ENCODE measurements at places on chromosomes 16 and 17.

DNA sequence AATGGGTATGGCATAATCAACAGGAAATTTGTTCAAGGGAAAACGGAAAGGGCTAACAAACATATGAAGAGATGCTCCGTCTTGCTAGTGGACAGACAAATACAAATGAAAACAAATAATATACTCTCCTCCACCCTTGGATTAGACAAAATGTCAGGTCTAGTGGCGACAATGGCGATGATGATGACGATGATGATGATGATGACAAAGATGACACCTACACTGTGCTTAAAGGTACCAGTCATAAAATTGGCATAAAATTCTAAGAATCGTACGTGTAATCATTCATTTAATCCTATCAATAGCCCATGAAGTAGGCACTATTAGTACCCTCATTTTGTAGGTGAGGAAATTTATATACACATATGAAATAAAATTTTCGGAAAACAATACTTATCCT is 174.6 kb downstream of the PMP22 start:
- no peak for DNase-seq

- no peak for DNase-seq
Measured at GRCh38 chr17:32870969-32871368, 6.0 kb downstream of the MYO1D start.

DNA sequence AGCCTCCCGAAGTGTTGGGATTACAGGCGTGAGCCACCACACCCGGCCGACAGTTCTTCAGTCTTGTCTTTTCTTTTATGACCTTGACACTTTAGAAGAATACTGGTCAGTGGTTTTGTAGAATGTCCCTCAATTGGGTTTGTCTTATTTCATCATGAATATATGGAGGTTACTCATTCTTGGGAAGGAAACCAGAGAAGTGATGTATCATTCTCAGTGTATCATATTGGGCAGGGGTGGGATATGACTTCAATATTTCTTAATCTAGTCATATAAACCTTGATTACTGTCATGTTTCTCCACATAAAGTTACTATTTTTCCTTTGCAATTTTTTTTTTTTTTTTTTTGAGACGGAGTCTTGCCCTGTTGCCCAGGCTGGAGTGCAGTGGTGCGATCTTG is 36.9 kb downstream of the SNTB2 start:
- no peak for DNase-seq

GRCh38 chr17:411421-412120 is 59.0 kb upstream of the RPH3AL start:
- no peak for DNase-seq

DNA sequence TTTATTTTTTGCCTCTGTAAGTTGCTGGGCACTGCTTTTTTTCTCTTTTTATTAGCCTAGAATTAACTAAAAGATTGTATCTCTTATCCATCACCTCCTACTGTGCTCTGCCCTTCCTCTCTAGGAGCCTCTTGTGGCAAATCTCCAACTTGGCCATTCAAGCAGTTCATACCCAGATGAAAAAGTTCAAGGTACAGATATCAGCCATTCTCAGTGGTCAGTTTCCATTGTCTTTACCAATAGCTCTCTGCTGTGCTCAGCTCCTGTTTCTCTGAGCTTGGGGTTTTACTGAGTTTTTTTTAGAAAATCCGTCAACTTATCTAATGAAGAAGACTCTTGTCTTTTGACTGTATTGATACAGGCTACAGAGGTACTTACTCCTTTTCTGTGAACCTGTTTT is 15.6 kb downstream of the MOSMO start:
- DNase-seq = no peak

- DNase-seq = no peak
Measured at GRCh38 chr16:11470676-11471415, 115.9 kb downstream of the LITAF start.

- DNase-seq = no peak
Measured at GRCh38 chr17:43784628-43785101, 4.4 kb downstream of the CFAP97D1 start.

DNA sequence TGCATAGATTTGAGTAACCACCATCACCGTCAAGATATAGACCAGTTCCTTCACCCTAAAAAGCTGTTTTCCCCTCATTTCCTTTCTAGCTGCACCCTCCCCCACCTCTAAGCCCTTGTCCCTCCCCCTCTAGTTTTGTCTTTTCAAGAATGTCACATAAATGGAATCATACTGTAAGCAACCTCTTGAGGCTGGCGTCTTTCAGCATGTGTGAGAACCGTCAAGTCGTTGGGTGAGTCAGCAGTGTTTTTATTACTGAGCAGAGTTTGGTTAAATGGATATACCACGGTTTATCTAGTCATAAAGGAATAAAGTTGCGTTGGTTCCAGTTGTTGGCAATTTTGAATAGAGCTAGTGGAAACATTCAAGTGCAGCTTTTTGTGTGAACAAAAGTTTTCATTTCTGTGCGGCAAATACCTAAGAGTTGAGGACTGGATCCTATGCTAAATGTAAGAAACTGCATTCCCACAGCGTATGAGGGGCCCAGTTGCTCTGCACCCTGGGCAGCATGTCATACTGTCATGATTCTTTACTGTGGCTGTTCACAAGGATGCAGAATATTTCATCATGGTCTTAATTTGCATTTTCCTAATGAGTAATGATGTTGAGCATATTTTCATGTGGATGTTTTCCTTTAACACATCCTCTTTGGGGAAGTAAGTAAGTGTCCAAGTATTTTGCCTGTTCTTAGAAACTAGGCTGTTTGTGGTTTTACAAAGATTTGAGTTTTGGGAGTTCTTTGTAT is 264.3 kb downstream of the CPPED1 start:
- DNase-seq = no peak

GRCh38 chr17:40995116-40995515 is 1.2 kb upstream of the KRTAP3-3 start:
- no peak for DNase-seq

DNA sequence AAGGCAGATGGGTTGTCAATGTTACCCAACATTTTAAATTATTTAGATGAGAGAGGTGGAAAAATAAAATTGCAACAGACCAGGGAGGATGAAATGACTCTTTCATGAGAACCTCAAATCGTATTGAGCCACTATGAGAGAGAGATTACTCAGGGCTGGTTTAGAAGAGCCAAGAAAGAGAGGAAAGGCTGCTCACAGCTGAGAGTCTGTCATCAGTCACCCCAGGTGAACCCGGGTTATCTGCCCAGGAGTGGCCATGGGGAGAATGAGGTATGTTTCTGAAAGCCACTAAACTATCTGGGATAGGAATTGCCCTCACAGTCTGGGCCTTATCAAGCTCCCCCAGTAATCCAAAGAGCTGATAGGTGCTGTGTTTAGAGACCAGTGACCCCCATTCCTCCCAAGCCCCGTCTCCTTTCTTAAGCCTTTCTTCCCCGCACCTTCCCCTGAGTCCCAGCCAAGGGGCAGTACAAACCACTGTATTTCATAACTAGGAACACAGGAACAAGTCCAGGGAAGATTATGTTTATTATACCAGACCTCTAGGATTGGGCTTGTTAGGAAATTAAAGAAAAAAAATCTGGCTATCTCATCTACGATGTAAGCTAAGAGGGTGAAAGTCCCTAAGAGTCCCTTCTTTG is 158.9 kb upstream of the NOL11 start:
- no peak for DNase-seq

DNA sequence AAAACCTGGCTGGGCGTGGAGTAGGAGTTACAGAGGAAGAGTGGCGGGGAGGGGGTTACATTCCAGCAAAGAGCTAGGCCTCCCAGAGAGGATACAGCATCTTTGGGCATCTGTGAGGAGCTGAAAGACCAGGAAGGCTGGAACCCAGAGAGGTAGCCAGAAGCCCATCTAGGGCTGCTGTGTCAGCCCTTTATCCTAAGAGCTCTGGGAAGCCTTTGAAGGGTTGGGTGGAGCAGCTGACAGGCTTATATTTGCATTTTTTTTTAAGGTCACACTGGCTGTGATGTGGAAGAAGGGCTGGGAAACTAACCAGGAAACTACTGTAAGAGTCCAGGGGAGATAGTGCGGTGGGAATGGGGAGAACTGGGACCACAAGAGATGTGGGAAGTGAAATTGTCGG is 6.8 kb upstream of the CNOT1 start:
- no peak for DNase-seq

DNA sequence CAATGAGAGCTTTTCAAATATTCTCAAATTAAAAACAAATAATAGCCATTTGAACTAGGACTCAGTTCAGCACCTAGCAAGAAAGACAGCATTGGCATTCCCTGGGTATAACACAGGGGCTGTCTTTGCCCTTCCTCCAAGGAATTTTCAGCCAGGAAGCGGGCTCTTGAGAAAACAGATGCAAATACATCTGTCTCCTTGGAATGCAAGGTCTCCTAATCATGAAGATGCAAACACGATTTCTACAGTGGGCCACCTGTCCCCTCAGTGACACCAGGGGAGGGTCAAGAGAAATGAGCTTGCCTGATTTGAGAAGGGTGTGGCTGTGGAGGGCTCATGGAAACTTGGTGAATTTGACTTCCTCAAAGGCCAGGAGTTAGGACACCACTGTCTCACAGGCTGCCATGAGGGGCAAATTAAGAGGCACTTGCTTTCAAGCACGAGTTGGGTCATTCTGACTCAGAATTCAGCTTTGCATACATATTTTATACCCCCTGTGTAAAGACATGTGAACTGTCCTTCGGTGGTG is 24.5 kb upstream of the SUPT4H1 start:
- DNase-seq = peak; percentile 33

DNA sequence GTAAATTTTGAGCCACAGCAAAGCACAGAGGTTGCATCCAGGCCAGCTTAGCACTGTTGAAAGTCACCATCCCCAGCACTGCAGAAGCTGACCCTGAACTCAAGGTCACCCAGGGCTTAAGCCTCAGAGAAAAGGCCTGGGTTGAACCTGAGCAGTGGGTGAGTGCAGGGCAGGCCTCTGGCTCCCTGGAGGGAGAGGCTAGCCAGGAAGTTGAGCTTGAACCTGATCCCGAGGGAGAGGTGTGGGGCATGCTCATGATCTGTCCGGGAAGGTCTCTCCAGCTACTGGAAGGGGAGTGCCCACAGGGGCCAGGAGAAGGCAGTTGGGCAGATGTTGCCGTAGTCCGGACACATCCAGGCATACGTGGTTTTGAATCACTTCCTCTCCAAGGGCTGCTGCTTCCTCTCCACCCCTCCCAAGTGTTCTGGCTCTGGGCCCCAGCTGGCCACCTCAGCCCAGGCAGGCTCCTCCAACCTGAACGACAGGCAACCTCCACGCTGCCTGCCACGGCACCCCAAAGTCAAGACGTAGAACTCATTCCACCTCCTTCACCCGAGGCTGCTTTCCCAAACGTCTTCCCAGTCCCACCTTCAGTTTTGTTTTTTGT is 18.4 kb downstream of the CARHSP1 start:
- peak; percentile 69 for DNase-seq

- DNase-seq = no peak
Measured at GRCh38 chr17:73938706-73939105, 264.8 kb upstream of the RPL38 start.

DNA sequence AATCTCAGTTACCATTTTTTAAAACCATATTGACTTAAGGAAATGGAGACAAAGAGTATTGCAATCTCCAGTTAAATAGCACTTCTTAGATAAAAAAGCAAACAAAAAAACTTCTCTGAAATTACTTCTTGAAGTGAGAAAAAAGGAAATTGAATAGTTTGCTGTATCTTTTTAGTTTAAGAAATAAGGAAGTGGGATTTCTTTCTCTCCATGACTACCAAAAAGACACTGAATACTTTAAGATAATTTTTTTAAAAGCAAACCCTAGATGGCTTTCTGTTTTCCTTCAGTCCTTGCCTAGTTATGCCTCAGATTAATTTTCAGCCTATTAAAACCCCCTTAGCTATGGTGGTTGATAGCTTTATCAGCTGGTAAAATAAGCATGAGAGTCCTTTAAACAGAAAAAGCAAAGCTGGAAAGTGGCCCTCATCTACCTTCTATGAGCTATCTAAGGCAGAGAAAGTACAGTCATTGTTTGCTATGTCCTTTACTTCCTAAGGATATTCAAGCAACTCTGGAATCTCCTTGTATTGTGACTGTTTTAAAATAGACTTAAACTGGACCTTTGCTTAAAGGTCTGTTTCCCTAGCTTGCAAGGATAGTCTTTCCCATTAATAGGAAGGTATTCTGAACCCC is 28.6 kb downstream of the TPPP3 start:
- DNase-seq = peak; percentile 51

GRCh38 chr17:2855063-2855600 is 58.9 kb downstream of the RAP1GAP2 start:
- DNase-seq = no peak

DNA sequence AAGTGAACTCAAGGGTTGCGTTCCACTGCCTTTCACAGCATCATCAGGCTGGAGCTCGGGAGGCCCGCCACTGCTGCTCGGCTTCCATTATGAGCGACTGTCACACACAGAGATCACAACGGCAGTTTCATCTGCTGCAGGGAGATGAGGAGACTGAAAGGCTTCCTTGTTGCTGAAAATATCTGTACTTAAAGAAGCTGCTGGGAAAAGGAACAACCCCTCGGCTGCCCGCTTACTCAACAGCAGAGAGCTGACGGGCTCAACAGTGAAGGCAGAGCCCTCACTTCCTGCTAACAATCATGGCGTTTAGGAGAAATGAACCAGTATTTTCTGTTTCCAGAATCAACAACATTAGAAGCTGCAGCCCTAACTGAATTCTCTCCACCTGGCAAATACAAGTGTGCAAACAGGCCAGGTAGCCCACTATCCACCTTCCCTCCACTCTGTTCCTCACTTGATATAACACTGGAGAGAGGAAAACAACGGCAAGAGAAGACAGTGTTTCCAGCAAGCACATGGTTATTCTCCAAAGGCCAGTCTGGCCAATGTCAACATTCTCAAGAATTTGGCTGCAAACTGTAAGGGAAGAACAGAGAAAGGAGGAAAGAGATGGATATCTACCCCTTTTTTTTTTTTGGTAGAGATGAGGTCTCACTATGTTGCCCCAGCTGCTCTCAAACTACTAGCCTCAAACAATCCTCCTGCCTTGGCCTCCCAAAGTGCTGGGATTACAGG is 33.7 kb downstream of the MBTPS1 start:
- no peak for DNase-seq

DNA sequence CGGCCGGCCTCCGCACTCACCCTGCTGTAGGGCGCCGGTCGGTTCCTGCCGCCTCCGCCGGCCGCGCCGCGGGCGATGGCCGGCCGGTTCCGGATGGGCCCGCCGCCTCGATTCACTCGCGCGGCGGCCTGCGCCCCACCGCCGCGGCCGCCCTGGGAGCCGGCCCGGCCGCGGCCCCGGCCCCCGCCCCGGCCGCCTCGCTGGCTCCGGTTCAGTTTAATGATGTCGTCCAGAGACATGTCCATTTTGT is 158 bp downstream of the ALYREF start:
- no peak for DNase-seq
